ENCODE measurements at places on chromosomes 1 and 21.

DNA sequence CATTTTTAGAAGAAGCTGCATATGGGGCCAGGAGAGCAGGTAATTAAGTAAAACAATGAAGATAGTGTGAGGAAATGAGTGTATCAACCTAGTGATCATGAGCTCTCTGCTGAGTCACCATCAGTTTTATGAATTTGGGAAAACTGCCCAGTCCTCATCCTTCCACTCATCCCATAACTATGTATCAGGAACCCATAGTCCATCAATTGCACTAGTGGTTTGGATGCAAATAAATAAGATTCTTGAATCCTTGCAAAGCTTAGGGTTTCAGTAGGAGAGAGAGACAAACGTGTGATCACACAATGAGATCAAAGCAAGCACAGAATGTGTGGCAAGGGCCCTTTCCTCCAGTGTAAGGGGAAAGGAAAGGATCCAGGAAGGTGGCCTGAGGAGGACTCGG, 145.6 kb downstream of the ZZZ3 start:
- no peak for DNase-seq

DNA sequence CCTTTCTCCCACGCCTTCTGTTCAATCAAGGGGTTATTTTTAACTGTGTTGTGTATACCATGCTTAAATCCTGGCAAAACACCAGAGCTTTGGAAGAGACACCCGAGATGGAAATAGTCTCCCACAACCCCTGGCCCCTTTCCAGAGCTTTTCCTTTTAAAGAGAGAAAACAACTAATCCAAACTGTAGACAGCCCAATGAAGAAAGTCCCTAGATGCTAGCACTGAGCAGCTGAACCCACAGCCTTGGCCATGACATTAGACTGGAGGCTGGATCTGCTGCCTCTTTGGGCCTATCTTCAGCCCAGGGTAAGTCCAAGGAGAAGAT, 64.9 kb upstream of the ARTN start:
- DNase-seq = no peak

- no peak for DNase-seq
These were observed 384.7 kb downstream of the SRGAP2C start for GRCh38 chr1:121569428-121569827.

DNA sequence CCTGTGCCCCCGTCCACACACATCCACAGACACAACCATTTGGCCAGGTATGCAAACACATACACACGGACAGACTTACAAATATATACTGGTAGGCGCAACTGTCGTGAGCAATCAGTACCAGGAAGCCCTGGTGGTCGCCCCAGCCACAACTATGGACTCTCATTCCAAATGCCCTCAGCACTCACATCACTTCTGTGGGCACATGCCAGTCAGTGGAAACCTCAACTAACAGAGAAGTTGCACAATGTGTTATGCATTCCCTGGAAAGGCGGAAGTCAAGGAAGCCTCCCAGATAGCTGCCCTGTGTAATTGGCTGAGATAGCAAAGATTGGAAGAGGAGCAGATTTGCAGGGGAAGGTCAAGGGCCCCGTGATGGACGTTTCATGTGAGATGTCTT, 1.4 kb upstream of the HEYL start:
- no peak for DNase-seq

DNA sequence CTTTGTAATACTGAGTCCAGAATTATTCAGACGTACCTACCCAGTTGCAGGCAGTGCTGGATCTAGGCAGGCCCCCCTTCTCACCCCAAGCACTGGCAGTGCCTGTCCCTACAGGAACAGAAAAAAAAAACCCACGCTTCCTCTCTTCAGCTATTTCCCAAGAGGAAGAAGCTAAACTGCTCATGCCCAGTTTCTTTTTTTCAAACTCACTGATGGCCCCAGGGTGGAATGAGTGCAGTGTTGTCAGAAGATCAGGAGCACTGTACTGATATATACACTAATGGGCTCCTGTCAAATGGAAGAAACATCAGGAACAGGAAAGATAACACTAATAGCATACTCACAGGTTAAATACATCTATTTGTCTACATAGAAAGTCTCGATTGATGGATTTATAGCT, 28.2 kb upstream of the DOCK7 start:
- DNase-seq = no peak

DNA sequence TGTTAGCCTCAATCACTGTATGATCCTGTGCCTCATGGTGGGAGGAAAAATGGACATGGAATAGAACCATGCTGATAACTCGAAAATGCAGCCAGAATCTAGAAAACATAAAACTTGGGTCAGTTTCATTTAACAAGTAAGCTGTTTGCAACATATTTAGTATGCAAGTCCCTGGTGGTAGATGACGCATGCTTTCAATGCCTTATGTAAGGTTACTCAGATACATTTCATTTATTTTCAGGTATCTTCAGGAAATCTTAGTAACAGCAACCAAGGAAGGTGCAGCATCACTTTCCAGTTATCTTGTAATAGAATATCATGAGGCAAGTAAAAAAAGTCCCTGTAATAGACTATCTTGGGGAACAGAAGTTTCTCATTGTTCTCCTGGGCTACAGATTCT, 92.9 kb downstream of the RYR2 start:
- DNase-seq = no peak

DNA sequence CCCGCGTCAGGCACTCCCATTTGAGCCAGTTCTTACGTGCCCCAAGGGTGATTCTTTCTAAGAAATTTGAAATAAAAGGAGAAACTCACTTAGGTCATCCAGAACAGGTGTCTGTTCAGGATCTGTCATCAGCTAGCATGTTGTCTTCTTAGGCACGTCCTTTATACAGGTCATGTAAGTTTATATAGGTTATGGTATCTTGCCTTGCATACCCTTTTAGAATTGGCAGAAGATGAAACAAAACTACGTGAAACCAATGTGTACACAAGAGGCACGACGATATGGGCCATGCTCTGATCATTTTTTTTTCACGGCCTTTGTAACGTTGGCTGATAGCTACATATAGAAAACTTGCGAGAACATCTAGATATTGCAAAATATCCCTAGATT, 579 bp upstream of the GTF2B start:
- DNase-seq = no peak

- DNase-seq = no peak
These were observed 103.8 kb downstream of the TRABD2B start for GRCh38 chr1:47893412-47893811.
